ENCODE measurements at places on chromosomes 5 and 9. TPM values are rescaled to one million over a fixed set of nuclear protein-coding genes. Genes with fewer than 3 reads are reported as not detected.

GRCh38 chr5:131846536-131846935 is 49.7 kb upstream of the FNIP1 start:
- no peaks in the 10 kb centered on the region for H3K4me1 ChIP-seq
- no peaks in the 10 kb centered on the region for H3K27me3 ChIP-seq
- H3K36me3 ChIP-seq = peaks cover 64% of the 10 kb centered on the region
- no peak for DNase-seq
- H3K27ac ChIP-seq = no peak overlapping the region

DNA sequence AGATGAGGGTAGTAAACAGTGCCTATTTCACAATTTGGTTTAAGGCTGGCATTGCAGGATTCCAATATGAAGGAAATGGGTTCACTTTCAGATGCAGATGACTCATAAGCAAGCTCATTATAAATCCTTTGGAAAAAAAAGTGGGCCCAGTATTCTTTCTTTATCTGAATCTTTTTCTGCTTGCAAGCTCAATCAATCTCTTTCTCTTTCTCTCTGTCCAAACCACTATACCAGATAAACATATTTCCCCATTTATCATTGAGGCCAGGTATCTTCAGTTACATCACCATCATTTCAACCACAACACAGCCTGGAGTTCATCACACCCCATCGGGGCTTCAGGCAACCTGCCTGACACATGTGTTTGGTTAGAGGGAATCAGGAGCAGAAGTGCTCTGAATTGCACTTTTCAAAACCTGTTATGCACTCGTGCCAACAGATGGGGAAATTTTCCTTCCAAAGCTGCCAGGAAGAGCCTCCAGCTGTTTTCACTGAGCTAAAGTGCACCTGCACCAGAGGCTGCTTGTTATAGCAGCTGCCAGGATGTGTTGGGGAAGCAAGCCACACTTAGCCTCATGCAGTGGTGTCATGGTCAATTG is 30.0 kb upstream of the MAMDC2 start:
- no peak overlapping the region for H3K27ac ChIP-seq
- H3K27me3 ChIP-seq = peaks cover 3% of the 10 kb centered on the region
- no peaks in the 10 kb centered on the region for H3K4me1 ChIP-seq
- no peak for DNase-seq
- no peaks in the 10 kb centered on the region for H3K36me3 ChIP-seq

RLN1 gene
- total RNA-seq = 5.1 TPM

BHMT2 gene
- total RNA-seq = not detected

KIF24 gene
- total RNA-seq = 0.44 TPM

IRF1 gene
- total RNA-seq = 127 TPM

DNA sequence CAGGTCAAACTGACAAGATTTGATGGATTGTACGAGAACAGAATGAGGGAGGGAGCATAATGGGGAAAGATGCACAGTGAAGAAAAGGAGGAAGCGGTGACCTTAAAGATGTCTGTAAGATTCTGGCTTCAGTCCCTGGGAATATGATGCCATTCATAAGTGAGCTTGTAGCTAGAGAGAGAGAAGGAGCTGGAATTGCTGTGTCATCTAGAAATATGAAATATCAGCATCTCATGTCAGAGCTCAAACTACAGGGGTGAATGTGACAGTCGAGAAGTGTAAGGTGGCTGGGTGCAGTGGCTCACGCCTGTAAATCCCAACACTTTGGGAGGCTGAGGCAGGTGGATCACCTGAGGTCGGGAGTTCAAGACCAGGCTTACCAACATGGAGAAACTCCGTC is 24.0 kb upstream of the WHRN start:
- no peaks in the 10 kb centered on the region for H3K36me3 ChIP-seq
- H3K27me3 ChIP-seq = peaks cover 15% of the 10 kb centered on the region
- DNase-seq = no peak
- H3K4me1 ChIP-seq = no peaks in the 10 kb centered on the region
- H3K4me3 ChIP-seq = no peak overlapping the region
- H3K27ac ChIP-seq = no peak overlapping the region

- no peaks in the 10 kb centered on the region for H3K4me1 ChIP-seq
- DNase-seq = no peak
- H3K27me3 ChIP-seq = no peaks in the 10 kb centered on the region
- H3K4me3 ChIP-seq = no peak overlapping the region
- no peak overlapping the region for H3K27ac ChIP-seq
These were observed 29.3 kb upstream of the RPS23 start for GRCh38 chr5:82307451-82307850.

ISCA1 gene
- 39.1 TPM for total RNA-seq

DNA sequence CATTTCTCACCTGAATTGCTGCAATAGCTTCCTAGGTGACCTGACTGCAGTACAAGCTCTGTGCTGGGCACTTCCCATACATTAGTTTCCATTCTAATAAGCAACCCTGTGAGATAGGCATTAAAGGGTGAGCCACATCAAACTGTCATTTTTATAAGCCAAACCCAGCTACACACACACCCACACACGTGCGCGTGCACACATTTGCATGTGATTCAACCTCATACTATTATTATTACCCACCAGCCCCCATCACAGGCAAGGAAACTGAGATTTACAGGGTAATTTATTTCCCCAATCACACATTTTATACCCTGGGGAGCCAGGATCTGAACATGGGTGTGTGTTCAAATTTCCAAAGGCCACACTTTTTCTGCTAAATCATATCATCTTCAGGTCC is 93.6 kb downstream of the TTLL11 start:
- no peak overlapping the region for H3K4me3 ChIP-seq
- H3K4me1 ChIP-seq = no peaks in the 10 kb centered on the region
- no peak for DNase-seq
- no peak overlapping the region for H3K27ac ChIP-seq

ARSK gene
- total RNA-seq = 7.1 TPM

DNA sequence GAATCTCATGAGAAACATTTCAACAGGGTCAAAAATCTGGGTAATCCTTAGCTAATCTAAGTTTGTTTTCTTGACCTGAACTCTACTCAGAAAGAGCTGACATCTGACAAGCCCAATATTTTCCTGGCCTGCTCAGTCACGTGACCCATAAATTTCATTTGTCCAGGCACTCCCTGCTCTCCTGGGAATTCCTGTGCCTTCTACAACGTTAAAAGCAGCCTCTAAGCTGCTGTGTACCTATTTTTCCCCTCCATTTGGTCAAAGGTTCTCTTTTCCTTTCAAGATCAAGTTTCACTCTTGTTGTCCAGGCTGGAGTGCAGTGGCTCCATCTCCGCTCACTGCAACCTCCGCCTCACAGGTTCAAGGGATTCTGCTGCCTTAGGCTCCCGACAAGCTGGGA is 148.8 kb upstream of the ABCA1 start:
- no peaks in the 10 kb centered on the region for H3K4me1 ChIP-seq
- H3K27me3 ChIP-seq = no peaks in the 10 kb centered on the region
- no peak overlapping the region for H3K4me3 ChIP-seq
- no peak overlapping the region for H3K27ac ChIP-seq
- DNase-seq = no peak

ZNF462 gene
- total RNA-seq = not detected

PCDHGA11 gene
- total RNA-seq = 0.10 TPM

GRCh38 chr5:18113721-18114120 is 479.5 kb downstream of the TAF11L14 start:
- H3K4me1 ChIP-seq = no peaks in the 10 kb centered on the region
- no peaks in the 10 kb centered on the region for H3K36me3 ChIP-seq
- H3K27me3 ChIP-seq = no peaks in the 10 kb centered on the region

DNA sequence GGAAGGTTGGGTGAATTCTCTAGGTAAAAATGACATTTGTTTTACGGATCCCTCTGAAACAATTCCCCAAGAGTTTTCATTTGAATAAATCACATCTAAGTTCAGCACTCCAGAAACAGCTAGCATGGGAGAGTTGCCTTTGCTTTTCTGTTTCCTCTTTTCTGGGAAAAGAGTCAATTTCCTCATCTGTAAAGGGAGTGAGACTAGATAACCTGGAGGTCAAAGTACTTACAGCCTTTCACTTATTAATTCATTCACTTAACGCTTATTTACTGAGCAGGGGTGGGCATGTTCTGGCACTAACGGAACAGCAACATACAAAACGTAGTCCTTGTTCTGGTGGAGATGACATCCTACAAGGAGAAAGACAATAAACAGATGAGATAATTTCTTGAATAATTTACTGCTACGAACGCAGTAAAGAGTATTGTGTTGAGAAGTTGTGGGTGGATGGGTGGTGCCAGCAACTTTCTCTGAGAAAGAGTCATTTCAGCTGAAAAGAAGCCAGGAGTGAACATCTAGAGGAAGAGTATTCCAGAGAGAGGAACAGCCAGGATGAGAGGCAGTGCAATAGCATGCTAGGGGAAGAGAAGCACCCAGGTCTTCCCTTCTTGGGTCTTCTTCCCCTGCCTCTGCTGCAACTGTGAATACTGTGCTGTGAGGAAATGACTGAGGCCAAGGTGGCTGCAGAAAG is 335.6 kb downstream of the ZSWIM6 start:
- no peaks in the 10 kb centered on the region for H3K36me3 ChIP-seq
- H3K4me3 ChIP-seq = no peak overlapping the region
- H3K27ac ChIP-seq = no peak overlapping the region

DNA sequence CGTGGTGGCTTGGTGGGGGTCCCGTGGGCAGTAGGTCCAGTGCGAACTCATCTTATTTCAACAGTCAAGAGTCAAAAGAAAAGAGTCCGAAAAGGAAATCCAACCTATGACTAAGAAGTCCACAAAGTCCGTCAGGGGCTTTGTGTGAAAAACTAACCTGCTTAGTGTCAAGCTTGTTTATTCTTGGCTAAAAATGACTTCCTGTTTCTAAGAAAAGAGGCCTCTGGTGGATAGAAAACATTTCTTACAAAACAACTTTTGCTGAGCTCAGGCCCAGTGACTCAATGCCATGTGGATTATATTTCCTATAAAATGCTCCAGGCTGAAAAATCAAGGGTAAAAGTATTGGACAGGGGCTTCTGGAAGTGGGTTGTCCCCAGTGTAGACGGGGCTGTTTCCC is 105.9 kb downstream of the GADD45G start:
- no peaks in the 10 kb centered on the region for H3K36me3 ChIP-seq
- no peak for DNase-seq
- H3K4me1 ChIP-seq = peaks cover 18% of the 10 kb centered on the region
- H3K4me3 ChIP-seq = no peak overlapping the region
- no peak overlapping the region for H3K27ac ChIP-seq

PGM5 gene
- total RNA-seq = not detected

PCDHGB2 gene
- total RNA-seq = 0.47 TPM

DNA sequence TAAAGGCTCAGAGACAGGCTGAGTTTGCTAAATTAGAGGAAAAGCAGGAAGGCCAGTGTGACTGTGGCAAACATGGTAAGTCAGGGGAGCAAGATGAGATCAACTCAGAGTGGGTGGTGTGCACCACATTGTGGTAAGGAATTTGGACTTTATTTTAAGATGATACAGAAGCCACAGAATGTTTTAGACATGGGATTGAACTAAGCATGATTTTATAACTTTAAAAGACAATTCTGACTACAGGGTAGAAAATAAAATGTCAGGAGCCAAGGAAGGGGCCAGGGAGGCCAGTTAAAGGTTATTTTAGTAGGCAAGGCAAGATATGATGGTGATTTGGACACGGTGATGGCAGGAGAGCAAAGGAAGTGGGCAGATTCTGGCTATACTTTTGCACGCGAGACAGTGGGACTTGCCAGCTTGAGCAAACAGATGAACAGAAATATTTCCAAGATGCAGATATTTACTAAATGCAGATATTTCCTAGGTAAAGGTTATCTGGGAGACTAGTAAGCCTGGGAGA is 53.9 kb downstream of the TSSK1B start:
- no peak overlapping the region for H3K27ac ChIP-seq
- H3K27me3 ChIP-seq = peaks cover 12% of the 10 kb centered on the region
- DNase-seq = no peak
- H3K36me3 ChIP-seq = no peaks in the 10 kb centered on the region

DNA sequence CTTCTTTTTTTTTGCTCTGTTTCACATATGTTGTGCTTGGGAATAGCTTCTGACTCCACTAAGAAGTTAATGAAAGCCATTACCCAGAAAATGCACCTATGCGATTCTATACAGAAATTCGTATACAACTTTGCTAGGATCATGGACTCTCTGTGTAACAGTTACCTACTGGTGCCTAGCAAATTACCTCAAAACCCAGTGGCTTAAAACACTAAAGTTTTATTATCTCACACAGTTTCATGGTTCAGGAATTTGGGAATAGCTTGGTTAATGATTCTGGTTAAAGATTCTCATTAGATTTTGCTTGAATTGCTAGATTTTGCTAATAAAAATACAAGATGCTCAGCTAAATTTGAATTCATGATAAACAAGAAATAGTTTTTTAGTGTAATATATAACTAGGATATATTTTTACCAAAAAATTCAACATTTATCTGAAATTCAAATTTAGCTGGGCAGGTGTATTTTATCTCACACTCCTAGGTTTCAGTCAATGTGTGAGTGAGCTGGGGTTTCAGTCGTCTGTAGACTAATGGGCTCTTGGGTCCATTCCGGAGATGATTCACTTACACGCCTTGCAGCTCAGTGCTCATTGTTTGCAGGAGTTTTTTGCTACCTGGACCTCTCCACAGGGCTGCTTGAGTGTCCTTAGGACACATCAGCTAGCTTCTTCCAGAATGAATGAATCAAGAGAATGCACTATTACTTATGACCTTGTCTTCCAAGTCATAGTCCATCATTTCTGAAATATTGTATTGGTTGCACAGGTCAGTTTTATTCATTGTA is 75.1 kb downstream of the MROH2B start:
- no peak for DNase-seq
- no peaks in the 10 kb centered on the region for H3K36me3 ChIP-seq
- H3K4me1 ChIP-seq = no peaks in the 10 kb centered on the region
- peaks cover 3% of the 10 kb centered on the region for H3K27me3 ChIP-seq
- no peak overlapping the region for H3K27ac ChIP-seq
- no peak overlapping the region for H3K4me3 ChIP-seq

- DNase-seq = no peak
- H3K36me3 ChIP-seq = no peaks in the 10 kb centered on the region
- no peaks in the 10 kb centered on the region for H3K27me3 ChIP-seq
- H3K27ac ChIP-seq = no peak overlapping the region
- no peak overlapping the region for H3K4me3 ChIP-seq
- H3K4me1 ChIP-seq = no peaks in the 10 kb centered on the region
These were observed 184.9 kb upstream of the SLC12A2 start for GRCh38 chr5:127898551-127899213.

CEP120 gene
- 68.1 TPM for total RNA-seq

BTNL9 gene
- total RNA-seq = 0.42 TPM

ZNF474 gene
- 0.42 TPM for total RNA-seq

LECT2 gene
- total RNA-seq = not detected

DNA sequence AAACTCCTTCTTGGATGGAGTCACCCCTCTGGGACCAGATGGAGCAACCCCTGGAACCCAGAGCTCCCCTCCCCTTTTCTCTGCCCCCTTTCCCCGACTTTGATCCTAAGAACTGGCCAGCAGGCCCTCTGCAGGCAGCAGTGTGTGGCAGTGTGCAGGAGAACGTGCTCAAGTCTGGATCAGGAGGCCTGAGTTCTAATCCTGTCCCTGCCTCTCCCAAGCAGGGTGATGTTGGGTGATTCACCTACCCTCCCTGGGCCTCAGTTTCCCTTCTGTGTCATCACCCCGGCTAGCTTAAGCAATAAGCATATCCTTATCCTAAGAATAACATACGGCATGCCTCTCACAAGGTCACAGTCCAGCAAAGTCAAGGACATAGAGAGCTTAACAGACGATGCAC is 67.6 kb downstream of the C9orf50 start:
- H3K36me3 ChIP-seq = no peaks in the 10 kb centered on the region
- no peak for DNase-seq
- H3K4me3 ChIP-seq = no peak overlapping the region
- peaks cover 10% of the 10 kb centered on the region for H3K4me1 ChIP-seq
